ENCODE measurements at places on chromosomes 2 and 18.

DNA sequence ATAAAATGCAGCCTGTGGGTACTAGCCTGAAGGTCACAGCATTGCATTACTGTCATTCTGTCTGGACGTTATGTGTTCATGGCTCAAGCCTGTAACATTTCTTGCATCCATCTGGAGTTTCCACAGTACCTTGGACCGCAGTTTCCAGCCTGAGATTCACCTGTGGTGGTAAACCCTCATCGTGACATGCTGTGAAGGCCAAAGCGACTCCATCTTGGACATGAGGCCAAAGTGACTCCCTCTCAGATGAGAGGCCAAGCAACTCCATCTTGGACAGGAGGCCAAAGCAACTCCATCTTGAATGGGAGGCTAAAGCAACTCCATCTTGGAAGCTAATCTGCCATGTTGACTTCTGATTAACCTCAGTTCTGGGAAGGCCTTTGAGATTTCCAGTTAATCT lies 257.7 kb upstream of the MYT1L start:
- no peak for DNase-seq

GRCh38 chr2:83340424-83340823 lies 1118.7 kb downstream of the SUCLG1 start:
- DNase-seq = no peak

- DNase-seq = no peak
These were observed 451.3 kb upstream of the VWC2L start for GRCh38 chr2:213959589-213959988.

DNA sequence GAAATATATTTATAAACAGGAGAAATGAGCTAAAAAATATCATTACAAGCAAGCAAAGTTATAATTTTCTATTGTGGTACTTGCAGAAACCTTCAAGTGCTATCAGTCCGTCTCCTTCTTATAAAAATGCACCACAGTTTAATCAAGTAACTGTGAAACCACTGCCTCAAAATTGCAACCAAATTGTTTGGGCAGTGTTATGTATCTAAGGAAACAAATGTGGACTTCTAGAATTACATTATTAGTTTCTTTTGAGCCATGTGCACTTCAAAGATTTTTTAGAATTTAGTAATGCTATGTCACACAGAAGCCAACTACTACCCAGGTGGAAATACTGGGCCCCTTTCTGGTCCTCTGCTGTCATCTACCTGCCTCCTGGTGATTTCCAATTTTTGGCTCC lies 495.6 kb downstream of the NYAP2 start:
- DNase-seq = no peak

DNA sequence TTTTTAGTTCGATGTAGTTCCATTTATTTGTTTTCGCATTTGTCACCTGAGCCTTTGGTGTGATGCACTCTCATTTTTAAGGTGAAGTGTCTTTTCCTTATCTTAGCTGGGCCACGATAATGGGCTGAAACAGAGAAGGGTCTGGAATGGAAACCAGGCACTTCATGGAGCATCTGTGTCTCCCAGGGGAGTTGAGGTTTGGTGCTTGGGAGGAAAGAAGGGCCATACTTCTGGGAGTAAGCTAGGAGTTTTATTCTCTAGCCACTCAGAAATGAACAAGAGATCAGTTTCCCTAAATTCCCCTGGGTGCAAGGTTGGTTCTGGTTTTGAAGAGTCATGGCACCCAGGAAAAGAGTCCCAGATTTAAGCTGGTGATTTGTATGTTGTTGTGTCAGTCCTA lies 179.4 kb upstream of the CXCR4 start:
- DNase-seq = no peak

DNA sequence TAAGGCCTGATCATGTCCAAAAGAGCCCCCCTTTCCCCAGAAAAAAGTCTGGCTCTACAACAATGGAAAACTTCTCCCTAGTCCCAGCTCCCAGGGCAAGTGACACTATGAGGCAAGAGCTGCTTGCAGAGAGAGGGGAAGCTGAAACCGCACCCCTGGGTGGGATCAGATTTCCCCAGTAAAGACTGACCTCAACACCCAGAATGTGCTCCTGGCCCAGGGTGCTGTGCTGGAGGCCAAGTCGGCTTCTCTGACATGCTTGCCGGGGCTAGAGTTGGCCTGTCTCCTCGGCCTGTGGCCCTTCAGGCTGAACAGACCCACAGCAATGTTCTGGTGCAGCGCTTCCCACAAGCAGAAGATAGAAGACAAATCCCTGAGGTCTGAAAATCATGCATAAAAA lies 18.4 kb upstream of the ST8SIA3 start:
- DNase-seq = no peak

GRCh38 chr2:144592500-144593256 lies 72.8 kb upstream of the ZEB2 start:
- no peak for DNase-seq
